ENCODE measurements at places on chromosomes 5 and 9.

DNA sequence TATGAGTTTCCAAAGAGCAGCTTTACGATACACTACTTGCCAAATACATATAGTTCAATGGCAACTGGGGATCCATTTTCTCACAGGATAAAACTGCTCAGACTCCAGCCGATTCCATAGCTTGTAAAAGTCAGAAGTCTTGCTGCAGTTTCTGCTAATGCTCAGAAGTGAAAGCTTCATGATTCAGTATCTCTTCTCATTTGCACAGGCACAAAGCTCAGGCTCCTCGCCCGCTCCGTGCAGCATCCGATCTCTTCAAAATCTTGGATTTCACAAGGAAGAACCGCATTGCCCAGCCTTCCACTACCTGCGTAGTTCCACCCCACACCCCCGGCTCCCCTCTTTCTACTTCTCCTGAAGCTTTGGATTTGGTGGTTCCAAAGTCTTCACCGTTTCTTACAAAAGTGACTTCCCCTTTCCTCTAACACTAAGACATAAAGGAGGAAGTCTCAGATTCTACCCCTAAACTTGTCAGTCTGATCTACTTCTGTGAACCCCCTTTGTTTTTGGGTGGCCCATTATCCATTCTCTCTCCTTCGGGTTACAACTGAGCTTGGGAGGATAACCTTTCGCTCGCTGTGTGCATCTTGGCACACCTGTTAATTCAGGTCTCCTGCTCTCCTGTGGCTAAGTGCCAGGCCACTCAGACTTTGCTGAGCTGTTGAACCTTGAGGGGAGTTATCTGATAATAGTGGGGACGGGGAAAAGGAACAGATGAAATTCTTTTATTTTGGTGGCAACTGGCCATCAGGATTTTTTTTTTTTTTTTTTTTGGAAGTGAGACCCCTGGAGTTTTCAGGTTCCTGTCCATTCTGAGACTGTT, 194.1 kb downstream of the GNA14 start:
- peaks cover 4% of the 10 kb centered on the region for H3K27me3 ChIP-seq
- peak overlapping the region; percentile 80 for H3K4me3 ChIP-seq
- peak overlapping the region; percentile 80 for H3K27ac ChIP-seq
- DNase-seq, result no peak
- peaks cover 18% of the 10 kb centered on the region for H3K4me1 ChIP-seq
- no peaks in the 10 kb centered on the region for H3K36me3 ChIP-seq

- H3K27me3 ChIP-seq, result no peaks in the 10 kb centered on the region
- H3K4me1 ChIP-seq, result no peaks in the 10 kb centered on the region
- H3K36me3 ChIP-seq, result no peaks in the 10 kb centered on the region
- no peak overlapping the region for H3K27ac ChIP-seq
- no peak for DNase-seq
- H3K4me3 ChIP-seq, result no peak overlapping the region
These were observed 391.7 kb downstream of the MED10 start for GRCh38 chr5:5986492-5987178.

- H3K36me3 ChIP-seq, result no peaks in the 10 kb centered on the region
- no peak for DNase-seq
- H3K27ac ChIP-seq, result no peak overlapping the region
- H3K27me3 ChIP-seq, result no peaks in the 10 kb centered on the region
- no peak overlapping the region for H3K4me3 ChIP-seq
These were observed 346.8 kb upstream of the NUDT12 start for GRCh38 chr5:103909391-103909790.

GRCh38 chr9:31740705-31741104, 643.7 kb upstream of the ACO1 start:
- no peaks in the 10 kb centered on the region for H3K36me3 ChIP-seq
- no peaks in the 10 kb centered on the region for H3K27me3 ChIP-seq
- no peaks in the 10 kb centered on the region for H3K4me1 ChIP-seq

DNA sequence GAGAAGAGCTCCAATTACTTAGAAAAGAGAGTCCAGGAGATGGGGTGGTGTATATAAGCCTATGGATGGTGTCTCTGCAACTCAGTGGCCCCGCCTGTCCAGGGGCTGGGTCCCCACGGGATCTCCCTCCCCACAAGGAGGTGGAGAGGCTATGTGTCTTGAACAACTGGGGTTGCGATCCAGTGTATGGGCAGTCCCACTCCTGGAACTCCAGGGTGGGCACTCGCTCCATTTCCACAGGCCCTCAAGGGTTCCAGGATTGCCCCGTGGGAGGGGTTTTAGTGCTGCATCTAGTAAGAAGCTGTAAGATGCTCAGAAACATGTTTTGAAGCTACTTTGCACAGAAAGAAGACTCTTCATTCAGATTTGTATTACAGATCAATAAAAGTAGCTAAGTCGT, 558 bp upstream of the SMAD5 start:
- peak overlapping the region; percentile 88 for H3K27ac ChIP-seq
- H3K27me3 ChIP-seq, result peaks cover 16% of the 10 kb centered on the region
- no peak for DNase-seq
- H3K4me1 ChIP-seq, result peaks cover 28% of the 10 kb centered on the region
- peak overlapping the region; percentile 89 for H3K4me3 ChIP-seq

DNA sequence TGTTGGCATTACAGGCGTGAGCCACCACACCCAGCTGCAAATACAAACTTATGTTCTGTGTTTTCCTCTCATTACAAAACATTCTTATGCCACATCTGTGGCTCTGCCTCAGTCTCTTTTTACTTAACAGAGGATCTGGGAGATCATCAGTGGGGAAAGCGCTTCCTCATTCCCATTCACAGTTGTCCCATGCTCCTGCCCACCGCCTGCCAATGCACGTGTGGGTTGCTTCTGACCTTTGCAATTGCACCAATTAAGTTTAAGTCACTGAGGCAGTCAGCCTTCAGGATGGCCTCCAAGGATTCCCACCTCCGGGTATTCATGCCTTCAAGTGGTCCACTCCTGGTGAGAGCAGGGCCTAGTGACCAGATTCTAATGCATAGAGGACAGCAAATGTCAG, 34.9 kb upstream of the EEIG1 start:
- H3K36me3 ChIP-seq, result no peaks in the 10 kb centered on the region
- no peak for DNase-seq
- H3K4me3 ChIP-seq, result no peak overlapping the region
- H3K27ac ChIP-seq, result no peak overlapping the region
- H3K4me1 ChIP-seq, result peaks cover 53% of the 10 kb centered on the region
- H3K27me3 ChIP-seq, result no peaks in the 10 kb centered on the region

- H3K4me3 ChIP-seq, result peak overlapping the region; percentile 91
- no peaks in the 10 kb centered on the region for H3K27me3 ChIP-seq
- peak; percentile 78 for DNase-seq
- peak overlapping the region; percentile 100 for H3K27ac ChIP-seq
- no peaks in the 10 kb centered on the region for H3K36me3 ChIP-seq
These were observed 849 bp upstream of the MGAT1 start for GRCh38 chr5:180803181-180804128.

GRCh38 chr9:116288658-116289057, 135.1 kb downstream of the PAPPA start:
- H3K27ac ChIP-seq, result no peak overlapping the region
- peaks cover 8% of the 10 kb centered on the region for H3K27me3 ChIP-seq
- no peak for DNase-seq
- no peaks in the 10 kb centered on the region for H3K4me1 ChIP-seq
- no peak overlapping the region for H3K4me3 ChIP-seq

GRCh38 chr5:175657593-175658271, at the start of gene HRH2:
TSS of gene HRH2 (plus strand) at chr5:175658071. CDS start at chr5:175683234, 25,163 bp downstream.
- no peaks in the 10 kb centered on the region for H3K27me3 ChIP-seq
- peaks cover 17% of the 10 kb centered on the region for H3K36me3 ChIP-seq

GRCh38 chr5:64939772-64940510, 171.2 kb downstream of the CWC27 start:
- DNase-seq, result no peak
- no peak overlapping the region for H3K4me3 ChIP-seq
- H3K36me3 ChIP-seq, result peaks cover 45% of the 10 kb centered on the region
- H3K27ac ChIP-seq, result no peak overlapping the region
- H3K4me1 ChIP-seq, result no peaks in the 10 kb centered on the region
- H3K27me3 ChIP-seq, result no peaks in the 10 kb centered on the region

DNA sequence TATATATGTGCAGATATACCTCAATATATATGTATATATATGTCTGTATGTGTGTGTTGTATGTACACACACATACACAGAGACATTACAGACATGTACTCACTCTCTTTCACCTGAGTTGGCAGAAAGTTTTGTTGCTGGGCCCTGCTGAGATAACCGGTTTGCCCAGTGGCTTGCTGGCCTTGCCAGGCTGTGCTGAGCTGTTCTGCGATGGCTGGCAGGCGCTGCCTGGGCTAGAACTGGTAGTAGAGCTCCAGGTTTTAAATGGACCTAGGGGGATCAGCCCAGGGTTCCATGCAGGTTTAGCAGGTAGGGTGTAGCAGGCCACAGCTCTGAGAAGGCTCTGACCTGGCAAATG, 394.3 kb downstream of the GADD45G start:
- DNase-seq, result peak; percentile 9
- H3K36me3 ChIP-seq, result no peaks in the 10 kb centered on the region
- H3K27me3 ChIP-seq, result no peaks in the 10 kb centered on the region
- peak overlapping the region; percentile 75 for H3K4me3 ChIP-seq
- peak overlapping the region; percentile 87 for H3K27ac ChIP-seq

GRCh38 chr5:121870489-121870888, 18.8 kb downstream of the FTMT start:
- H3K36me3 ChIP-seq, result no peaks in the 10 kb centered on the region
- no peak overlapping the region for H3K4me3 ChIP-seq
- H3K4me1 ChIP-seq, result no peaks in the 10 kb centered on the region
- H3K27ac ChIP-seq, result no peak overlapping the region
- H3K27me3 ChIP-seq, result no peaks in the 10 kb centered on the region
